Right ventricle myocardium superior (tissue), 1 donor: ENCODE measurements at places on chromosomes 4 and X.
A peak's percentile ranks its signal among the peaks of the same experiment; 100 is the strongest.

- DNase-seq = no peak
Measured at GRCh38 chr4:146211440-146211839, 2.9 kb upstream of the REELD1 start.

- no peak for DNase-seq
Measured at GRCh38 chrX:1111601-1112300, 100.7 kb downstream of the CRLF2 start.

DNA sequence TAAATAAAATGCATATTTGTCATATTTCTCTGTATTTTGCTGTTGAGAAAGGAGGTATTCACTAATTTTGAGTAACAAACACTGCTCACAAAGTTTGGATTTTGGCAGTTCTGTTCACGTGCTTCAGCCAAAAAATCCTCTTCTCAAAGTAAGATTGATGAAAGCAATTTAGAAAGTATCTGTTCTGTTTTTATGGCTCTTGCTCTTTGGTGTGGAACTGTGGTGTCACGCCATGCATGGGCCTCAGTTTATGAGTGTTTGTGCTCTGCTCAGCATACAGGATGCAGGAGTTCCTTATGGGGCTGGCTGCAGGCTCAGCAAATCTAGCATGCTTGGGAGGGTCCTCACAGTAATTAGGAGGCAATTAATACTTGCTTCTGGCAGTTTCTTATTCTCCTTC lies 3.3 kb downstream of the HTT start:
- DNase-seq = no peak

GRCh38 chr4:38856524-38857337 lies at the start of gene TLR6:
TLR6 (minus strand) TSS chr4:38856817; CDS start chr4:38829473, 27,344 bp downstream.
- DNase-seq = no peak

GRCh38 chr4:109930464-109930863 lies 17.8 kb downstream of the EGF start:
- no peak for DNase-seq

- DNase-seq = no peak
Measured at GRCh38 chr4:7852568-7853185, 87.0 kb downstream of the AFAP1 start.

DNA sequence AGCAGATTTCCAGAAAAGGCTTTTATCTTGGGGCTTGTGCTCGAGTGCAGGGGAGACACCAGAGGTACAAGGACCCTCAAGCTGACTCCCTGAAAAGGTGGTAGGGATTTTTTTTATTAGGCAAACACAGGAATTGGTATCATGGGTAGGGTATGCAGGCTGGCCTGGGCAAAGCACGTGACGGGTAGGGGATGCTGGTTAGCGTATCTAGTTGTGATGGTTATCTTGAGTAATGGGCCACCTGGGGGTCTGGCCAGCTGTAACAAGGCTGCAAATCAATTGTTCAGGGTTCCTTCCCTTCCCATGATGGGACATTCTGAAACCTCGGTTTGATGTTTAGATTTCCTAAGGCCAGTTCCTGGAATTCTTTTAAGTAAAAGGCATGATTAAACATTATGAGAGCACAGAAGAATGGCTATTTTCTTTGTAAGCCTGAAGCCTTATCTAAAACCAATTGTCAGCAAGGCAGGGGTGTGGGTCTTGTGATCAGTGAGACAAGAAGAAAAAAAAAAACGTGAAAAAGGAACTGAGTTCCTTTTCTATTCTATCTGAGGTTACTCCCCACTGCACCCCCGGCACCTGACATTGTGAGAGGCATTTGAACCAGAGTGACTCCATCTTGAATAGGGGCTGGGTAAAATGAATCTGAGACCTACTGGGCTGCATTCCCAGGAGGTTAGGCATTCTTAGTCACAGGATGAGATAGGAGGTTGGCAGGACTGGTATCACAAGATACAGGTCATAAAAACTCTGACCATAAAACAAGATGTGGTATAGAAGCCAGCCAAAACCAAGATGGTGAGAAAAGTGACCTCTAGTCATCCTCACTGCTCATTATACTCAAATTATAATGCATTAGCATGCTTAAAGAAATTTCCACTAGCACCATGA lies 64.2 kb upstream of the S100G start:
- no peak for DNase-seq

DNA sequence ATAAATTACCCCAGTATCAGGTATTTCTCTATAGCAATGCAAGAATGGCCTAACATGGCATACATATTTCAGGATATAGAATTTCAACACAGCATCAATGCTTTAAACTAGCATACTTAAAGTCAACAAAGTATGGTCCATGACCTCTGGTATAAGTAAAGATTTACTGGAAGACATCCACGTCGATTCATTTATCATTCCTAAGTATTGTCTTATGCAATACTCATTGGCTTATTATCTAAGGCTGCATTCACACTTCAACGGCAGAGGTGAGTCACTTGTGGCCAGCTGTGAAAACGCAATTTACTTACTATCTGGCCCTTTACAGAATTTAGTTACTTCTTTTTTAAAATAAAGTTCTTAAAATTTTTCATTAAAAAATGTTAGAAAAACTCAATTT lies 42.6 kb downstream of the ADGRA3 start:
- DNase-seq = no peak

- DNase-seq = no peak
Measured at GRCh38 chr4:28358606-28359005, 1498.0 kb downstream of the STIM2 start.

- no peak for DNase-seq
Measured at GRCh38 chr4:105119356-105119755, 27.3 kb upstream of the TET2 start.

DNA sequence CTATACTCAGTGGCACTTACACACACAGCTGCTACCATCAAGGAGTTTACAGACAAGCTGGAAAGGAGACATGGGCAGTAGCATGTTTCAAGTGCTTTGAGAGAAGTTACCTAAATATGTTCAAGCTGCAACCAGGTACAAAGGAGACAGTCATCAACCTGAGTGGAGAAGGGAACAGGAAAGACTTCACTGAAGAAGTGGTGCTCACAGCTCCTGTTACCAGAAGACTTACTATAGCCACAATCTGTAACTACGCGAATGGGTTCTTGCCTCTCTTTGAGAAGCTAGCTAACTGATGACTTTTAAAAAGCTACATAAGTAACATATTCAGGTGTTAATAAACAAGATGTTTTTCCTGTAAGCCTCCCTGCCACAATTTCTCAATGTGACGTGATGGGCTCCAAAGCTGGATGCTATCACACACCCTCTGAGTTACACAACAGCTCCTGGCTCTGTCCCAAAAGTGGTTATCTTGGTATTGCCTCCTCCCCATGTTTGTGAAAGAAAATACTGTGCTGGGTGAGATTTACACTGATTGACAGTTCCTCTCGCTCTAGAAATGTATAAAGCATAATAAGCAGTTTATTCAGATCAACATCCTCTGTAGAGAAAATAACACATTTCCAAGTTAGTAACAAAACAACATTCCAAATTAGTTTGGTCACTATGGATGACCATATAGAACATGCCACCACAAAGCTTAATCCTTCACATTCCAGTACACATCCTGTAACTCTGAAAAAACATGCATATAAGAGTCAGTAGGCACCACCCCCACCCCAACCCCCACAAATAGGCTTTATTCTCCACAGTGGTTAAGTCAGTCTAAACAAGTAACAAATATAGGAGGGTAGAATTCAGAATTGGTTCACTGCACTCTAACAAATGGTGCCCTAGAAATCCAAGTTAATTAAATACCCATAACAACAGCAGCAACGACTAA lies 81.8 kb downstream of the FRYL start:
- DNase-seq = peak; percentile 53

DNA sequence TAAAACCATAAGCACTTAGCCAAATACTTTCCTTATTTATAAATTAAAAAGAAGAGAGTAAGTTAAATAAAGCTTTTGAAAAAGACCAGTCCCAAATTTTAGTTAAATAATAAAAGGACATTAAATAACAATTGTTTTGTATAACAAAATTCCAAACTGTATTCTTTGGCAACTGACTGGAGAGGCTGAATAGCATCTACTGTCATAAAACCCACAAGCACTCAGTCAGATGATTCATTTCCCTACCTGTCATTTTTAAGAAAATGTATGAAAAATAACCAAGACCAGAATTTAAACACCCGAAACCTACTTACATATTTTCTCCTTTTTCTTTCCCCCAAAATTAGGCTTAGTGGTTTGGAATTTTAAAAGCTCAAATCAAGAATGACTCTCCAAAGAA lies 32.5 kb upstream of the SMIM10L2A start:
- no peak for DNase-seq

DNA sequence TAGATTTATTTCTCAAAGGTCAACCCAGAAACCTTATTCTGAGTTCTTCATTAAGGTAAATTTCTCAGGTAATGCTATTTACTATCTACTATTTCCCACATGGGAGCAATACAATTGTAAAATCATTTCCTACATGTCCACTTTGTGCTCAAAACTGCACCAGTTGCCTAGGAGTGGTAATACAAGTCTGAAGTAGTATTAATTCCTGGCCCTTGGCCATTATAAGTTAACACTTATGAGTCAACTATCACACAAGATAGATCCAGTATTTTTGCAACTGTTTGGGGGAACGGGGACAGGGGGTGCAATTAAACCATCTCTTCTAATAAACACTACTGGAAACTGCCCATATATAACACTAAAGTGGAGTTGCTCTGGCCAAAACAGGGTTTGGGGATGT lies 48.9 kb downstream of the ACSL4 start:
- DNase-seq = no peak

DNA sequence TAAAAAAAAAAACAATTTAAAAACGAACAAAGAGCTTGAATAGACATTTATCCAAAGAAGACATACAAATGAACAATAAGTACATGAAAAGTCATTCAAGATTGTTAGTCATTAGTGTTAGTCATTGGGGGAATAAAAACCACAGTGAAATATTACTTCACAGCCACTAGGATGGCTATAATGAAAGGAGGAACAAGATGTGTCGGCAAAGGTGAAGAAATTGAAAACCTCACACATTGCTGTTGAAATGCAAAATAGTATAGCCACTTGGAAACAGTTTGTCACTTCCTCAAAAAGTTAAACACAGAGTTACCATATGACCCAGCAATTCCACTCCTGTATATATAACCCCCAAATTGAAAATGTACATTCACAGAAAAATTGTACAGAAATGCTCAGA lies 45.2 kb upstream of the SLC39A8 start:
- DNase-seq = no peak

- no peak for DNase-seq
Measured at GRCh38 chr4:108533245-108533844, 87.0 kb upstream of the RPL34 start.

DNA sequence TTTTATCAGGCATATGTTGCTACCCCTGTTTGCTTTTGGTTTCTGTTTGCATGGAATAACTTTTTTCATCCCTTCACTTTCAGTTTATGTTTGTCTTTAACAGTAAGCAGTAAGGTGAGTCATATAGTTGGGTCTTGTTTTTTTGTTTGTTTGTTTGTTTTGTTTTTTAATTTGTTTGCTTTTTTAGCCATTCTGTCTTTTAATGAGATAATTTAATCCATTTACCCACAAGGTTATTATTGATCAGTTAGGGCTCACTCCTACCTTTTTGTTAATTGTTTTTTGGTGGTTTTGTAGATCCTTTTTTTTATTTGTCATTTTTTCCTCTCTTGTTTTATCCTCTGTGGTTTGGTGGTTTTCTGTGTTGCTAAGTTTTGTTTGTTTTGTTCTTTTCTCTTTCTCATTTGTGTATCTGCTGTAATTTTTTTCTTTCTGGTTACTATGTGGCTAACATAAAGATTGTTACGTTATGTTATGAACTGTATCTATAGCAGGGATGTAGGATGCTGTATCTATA lies 379.5 kb upstream of the MAD2L1 start:
- DNase-seq = no peak

- DNase-seq = no peak
Measured at GRCh38 chrX:43000121-43000520, 222.2 kb upstream of the PPP1R2C start.

DNA sequence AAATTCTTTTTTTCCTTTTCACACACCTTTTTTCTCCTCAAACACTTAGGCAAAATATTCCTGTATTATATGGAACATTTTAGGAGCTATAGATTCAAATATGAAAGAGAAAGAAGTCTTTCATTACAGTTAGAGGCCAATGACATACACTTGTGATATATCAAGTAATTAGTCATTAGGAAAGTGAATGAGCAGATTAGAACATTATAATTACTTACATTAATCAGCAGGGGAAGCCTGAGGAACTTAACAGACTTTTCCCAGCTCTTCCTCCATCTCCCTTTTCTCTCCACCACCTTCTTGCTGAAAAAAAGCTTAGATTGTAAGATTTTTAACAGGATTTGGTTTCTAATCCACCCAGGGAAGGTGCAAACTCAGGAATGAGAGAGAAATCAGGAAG lies 29.6 kb downstream of the KLF3 start:
- no peak for DNase-seq

DNA sequence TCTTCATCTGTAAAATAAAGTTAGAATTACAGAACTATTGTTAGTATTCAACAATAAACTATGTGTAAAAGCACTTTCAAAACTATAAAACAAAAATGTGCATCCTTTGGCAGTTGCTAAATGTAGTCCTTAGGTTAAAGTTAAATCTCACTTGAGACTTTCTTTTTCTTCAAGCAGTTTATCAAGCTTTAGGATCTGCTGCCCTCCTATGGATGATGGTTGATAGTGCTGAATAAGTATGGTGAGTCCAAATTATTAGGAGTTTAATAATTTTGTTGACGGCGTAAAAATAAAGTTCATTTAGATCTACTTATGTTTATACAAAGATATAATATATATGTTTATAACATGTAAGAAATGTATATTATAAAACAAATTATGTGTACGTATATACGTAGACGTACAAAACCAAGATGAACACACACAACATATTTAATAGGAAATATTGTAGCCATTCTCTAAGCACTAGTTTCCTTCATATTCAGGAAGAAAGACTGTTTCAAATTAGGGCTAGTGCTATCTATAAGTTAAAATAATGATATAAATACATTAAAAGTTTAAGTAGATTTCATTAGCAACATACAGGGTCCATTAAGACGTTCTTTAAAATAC lies 22.3 kb downstream of the UGT2A2 start:
- no peak for DNase-seq

DNA sequence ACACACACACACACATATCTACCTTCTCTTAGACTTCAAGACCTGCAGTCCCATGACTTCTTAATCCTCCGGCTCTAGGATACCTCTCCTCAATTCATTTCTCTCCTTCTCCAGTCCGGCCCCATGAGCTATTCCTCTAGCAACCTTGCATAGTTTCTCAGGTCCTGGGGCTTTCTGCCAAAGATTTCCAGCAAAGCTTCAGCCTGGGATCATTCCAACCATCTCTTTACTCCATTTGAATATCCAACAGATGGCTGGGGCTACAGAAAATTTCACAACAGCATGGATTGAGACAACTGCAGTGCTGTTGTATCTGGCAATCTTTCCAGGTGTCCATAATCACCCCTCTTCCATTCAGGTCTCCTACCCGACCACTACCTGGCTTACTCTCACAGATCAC lies 184.1 kb downstream of the DCHS2 start:
- DNase-seq = no peak
